ENCODE measurements at places on chromosomes 1 and 21.

- no peak for DNase-seq
Observed at GRCh38 chr1:180211860-180212229, 18.2 kb upstream of the LHX4 start.

- DNase-seq: no peak
Observed at GRCh38 chr1:68280286-68280685, 48.0 kb upstream of the WLS start.

DNA sequence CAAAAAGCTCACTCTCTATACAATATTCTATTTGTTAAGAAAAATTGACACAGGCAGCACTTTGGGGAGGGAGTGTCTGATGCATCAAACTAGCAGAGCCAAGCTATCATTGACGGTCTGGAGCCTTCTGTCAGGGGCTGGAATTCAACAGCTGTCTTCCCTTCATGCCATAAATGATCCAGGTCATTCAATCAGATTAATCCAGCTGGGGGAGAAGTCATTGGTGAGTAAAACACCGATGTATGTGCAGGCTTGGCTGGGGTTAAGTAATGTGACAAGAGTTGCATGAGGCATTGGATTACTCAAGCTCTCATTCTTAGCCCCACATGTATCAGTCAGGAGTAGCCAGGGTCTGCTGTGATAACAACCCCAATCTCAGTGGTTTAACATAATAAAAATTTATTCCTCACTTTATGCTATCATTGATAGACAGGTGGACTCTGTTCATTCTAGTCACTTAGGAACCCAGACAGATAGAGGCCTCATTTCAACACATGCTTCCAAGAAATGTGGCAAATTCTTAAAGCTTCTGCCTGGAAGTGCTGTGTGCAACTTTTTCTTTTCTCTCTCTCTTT is 118.1 kb upstream of the GADD45A start:
- DNase-seq: no peak

- DNase-seq: no peak
Observed at GRCh38 chr1:187516874-187517273, 688.1 kb downstream of the PLA2G4A start.

DNA sequence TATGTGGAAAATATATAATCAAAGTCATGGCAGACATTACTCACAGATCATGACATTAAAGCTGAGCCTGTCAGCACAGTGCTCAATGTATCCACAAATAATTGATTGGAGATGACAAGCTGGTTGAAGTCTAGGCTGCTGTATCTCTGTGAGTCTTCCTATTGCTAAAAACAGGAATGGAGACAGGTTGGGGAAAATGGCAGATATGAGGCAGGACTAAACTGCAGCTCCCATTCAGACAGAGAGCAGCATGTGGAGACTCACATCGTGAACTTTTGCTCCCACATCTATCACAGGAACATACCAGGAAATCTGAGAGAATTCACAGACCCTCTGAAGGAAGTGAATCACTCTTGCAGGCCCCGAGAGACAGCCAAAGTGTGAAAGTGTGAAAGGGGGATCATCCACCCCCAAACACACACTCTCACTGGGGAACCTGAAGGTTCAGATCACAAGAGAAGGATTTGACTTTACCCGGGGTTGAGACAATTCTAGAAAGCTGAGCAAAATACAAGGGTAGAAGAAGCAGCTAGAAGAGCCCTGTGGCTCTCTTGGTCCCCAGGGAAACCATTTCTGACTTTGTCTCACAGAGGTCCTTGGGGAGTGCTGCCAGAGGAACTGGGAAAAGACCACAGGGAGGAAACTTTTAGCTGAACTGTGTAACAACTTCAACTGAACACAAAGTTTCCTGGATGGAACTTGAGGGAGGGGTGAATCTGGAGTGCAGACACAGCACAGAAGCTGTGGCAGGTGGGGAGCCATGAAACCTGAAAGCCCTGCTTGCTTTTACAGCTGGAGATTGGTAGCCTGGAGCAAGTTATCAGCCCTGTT is 173.4 kb downstream of the S1PR1 start:
- DNase-seq: no peak

DNA sequence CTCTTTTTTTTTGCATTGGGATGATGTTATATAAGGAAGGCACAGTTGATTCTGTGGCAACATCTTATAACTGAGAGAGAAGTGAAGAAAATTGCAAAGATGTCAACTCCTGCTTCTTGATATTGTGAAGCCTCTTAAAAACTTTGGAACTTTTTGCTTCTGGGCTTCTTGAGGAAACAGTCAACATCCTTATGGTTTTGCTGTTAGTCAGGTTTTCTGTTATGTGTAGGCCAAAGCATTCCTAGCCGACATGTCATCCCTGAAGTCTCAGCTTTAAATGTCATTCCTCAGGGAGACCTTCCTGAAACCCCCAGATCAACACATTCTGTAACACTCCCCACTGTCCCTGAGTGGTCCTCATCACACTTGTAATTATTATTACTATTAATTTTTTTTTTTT is 12.6 kb downstream of the FALEC start:
- no peak for DNase-seq

- no peak for DNase-seq
Observed at GRCh38 chr1:33372162-33372561, 51.3 kb upstream of the A3GALT2 start.

- DNase-seq: no peak
Observed at GRCh38 chr1:107766533-107766932, 198.4 kb downstream of the VAV3 start.

- DNase-seq: peak; percentile 25
Observed at GRCh38 chr1:246117066-246117791, 389.9 kb downstream of the SMYD3 start.

DNA sequence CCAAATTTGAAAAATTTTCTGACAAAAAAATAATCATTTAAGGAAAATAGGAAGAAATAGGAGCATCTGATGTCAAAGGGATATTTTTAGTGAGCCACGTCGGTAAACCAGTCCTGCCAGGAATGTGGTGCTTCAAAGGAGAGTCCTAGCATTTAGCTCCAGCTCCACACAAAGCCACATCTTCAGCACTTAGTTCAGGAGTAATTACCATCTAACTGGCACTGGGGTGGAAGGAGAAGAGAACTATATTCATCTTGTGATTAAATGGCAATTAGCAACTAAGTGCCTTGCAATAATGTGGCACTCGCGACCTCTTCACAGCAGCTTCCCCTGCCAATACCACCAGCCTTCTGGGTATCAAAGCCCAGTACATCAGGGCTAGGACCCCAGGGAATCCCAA is 409.1 kb downstream of the SETD4 start:
- DNase-seq: no peak

GRCh38 chr21:45418301-45419071 is 13.5 kb downstream of the COL18A1 start:
- DNase-seq: no peak

DNA sequence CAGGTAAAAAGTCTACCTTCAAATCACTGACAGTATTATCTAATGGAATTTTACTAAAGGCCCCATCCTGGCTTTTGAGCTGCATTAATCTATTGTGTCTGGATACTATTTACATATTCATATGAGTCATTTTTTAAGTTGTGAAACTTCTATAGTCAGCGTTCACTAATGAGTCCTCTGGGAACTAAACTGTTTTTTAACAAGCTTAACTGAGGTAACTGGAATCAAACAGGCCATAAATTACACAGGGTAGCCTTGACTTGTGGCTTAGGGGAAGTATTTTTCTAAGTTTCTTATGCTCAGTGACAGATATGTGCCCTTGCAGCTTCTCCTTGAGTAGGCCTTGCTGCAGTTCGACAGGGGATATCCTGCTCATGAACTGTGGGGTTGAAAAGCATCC is 68.8 kb downstream of the JMJD4 start:
- no peak for DNase-seq

- no peak for DNase-seq
Observed at GRCh38 chr1:201848230-201848629, 19.3 kb downstream of the IPO9 start.

DNA sequence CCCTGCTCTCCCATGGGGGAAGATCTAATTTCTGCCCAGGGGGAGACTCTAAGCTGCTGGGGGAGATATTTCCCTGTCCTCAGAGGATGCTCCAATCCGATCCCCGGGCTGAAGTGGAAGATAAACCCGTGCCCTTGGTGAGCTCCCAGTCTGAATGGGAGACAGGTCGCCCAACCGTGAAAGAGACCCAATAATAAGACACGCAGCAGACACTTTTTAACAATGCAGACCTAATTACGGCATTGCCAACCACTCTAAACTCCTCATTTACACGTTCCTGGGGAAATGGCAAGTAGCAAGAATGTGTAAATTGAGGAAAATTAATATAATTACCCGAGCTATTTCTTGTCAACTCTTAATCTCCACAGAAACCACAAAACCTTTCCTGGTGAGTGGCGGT is 48.7 kb upstream of the ACTL8 start:
- no peak for DNase-seq

DNA sequence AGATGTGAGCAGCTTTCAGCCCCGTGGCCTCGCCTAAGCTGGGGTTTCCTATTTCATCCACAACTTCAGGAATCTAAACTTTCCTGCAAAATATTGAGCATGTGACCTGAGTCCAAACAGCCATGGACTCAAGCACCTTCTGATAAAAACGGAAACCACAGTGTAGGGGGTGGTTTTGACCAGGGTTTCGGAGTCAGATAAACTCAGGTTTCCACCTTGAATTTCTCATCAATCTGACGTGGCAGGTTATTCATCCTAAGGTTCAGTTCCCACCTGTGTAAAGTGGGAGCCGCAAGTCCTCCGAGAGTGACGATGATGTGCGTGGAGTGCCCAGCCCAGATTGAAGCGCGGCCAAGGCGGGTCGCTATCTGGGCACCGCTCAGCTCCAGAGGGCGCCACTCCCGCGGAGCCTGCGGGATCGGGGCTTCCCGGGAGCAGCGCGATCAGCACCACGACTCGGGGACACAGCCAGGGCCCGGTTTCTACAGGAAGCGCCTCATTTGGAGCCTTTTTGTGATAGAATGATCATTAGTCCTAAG is 871 bp upstream of the ETS2 start:
- peak; percentile 65 for DNase-seq

- no peak for DNase-seq
Observed at GRCh38 chr1:160907976-160908375, 23.0 kb upstream of the ITLN1 start.

DNA sequence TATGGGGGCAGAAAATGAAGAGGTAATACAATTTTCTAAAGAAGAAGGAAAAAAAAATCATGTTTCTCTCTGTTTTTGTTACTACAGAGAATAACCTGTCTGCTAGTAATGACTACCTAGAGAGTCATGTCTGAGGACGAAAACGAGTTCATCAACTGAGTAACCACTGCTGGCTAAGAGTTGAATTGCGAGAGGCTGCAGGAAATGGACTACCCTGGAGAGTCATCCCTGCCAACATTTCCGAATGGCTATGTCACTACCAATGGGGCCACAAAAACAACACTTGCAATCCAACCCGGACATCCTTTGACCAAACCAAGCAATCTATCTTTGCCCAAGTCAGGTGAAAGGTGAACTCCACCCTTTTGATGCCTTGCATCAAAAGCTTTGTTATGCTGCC is 120.6 kb downstream of the FCRL5 start:
- DNase-seq: no peak

DNA sequence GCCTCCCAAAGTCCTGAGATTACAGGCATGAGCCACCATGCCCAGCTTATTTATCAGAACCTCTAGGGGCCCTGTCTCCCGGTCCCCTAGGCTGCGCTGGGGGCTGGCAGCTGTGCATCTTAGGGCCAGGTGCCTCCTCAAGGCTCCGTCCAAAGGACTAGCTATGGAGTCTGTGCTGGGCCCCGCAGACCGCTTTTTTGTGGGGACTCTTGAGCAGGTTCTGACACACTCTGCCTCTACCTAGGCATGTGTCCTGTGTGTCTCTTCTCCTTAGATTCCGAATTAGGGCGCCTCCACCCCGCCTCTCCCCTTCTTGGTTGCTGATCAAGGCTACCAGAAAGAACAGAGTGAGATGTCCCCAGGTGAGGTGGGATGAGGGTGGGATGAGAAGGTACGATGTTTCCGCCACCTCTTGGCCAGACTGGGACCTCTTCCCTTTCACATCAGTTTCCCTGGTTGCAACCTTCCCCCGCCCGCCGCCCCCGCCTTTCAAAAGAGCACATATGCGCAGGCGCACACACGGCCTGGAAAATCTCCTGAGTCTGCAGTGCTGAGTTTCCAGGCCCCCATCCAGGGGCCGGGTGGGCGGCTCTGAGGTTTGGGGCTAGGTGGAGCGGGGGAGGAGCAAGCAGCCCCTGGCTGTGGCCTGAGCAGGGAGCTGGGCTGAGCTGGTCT is 5.0 kb upstream of the PTPN7 start:
- DNase-seq: peak; percentile 68

DNA sequence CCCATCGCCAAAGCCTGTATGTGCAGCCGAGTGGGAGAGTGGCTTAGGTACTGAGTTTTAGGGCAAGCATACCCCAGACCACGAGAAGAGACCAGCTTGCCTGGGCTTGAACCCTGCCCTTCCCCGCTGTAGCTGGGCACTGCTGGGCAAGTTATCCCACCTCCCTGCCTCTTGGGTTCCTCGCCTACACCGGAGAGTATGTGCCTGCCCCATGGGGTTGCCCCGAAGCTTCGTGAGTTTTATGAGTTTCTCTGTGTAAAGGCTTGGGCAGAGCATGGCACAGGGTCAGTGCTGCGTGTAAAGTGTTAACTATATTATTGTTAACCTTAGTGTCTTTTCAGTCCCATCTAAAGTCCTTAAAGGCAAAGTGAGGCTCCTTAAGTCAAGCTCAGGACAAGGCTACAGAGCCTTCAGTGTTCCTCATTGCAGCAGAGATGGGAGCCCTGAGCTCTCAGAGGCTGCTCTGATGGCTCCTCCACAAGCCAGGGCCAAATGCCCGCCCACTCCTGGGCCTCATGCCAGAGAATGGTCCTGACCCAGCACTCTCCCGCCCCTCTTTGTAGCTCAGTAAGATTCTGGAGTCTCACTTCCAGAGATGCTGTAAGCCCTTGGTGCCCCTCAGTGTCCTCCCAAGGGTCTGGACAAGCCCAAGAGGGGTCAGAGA is 37.0 kb upstream of the KCNA10 start:
- DNase-seq: peak; percentile 93

DNA sequence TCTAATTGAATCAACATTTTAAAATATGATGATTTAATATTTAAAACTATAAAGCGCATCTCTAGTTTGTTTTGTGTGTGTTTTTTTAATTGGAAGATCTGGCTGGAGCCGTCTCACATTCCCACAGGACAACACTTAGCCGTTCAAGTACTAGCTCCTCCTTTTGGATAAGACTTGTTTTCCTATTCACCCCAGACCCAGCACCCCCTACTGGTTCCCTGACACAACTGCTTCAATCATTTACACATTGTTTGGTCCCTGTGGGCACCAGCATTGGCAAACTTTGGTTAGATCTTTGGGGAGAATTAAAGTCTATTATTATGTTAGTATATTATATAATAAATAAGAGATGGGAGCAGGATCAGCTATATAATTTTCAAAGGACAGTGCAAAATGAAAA is 34.5 kb downstream of the TYW3 start:
- no peak for DNase-seq

DNA sequence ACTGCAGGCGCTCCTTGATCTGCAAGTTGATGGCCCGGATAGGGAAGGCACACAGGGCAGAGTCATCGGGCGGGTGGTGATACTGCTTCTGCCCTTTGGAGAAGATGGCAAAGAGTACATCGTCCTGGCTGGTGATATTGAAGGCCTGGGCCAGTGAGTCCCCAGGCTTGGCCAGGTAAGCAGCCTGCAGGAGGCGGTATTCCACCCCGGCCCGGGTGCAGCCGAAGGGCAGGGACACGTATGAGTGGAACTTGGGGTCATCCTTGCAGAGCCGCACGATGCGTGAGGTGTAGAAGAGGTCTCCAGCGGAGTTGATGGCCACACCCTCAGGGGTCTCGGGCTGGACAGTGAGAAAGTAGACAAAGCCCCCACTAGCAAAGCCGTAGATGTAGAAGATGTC is 27.4 kb downstream of the PLXNA2 start:
- DNase-seq: no peak

Data from putamen (tissue), 1 donor.